ENCODE measurements at places on chromosomes 1 and 21.

GRCh38 chr1:41520951-41521752 is 36.7 kb upstream of the EDN2 start:
- no peaks in the 10 kb centered on the region for H3K27me3 ChIP-seq
- H3K4me1 ChIP-seq, result peaks cover 65% of the 10 kb centered on the region
- H3K36me3 ChIP-seq, result no peaks in the 10 kb centered on the region
- H3K27ac ChIP-seq, result no peak overlapping the region

DNA sequence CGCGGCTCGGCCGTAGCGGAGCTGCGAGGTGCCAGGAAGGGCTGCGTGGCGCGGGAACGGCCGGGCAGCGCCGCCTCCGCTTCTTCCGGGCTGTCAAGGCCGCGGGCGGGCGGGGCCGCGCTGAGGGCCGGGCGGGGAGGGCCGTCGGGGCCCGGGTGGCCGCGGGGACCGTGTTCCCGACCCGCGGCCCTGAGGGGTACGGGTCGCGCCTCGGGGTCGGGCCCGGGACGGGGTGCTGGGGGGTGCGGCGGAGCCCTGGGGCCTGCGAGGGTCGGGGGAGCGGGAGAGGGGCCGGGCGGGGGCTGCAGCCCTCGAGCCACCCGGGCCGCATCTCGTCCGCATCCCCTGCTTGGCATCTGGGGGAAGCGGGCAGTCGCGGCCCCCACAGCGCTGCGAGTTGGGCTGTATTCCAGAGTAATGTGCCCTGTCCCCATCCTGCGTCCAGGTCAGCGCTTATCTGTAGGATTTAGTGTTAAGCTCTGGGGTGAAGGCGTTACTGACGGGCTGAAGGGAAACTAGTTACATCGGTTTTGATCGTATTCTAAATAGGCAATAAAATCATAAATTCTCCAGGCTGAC is 379 bp downstream of the RER1 start:
- no peak overlapping the region for H3K27ac ChIP-seq
- no peak for DNase-seq
- H3K36me3 ChIP-seq, result peaks cover 52% of the 10 kb centered on the region
- H3K27me3 ChIP-seq, result no peaks in the 10 kb centered on the region
- H3K4me1 ChIP-seq, result peaks cover 24% of the 10 kb centered on the region

GRCh38 chr1:233395863-233396646 is 68.5 kb downstream of the MAP3K21 start:
- H3K36me3 ChIP-seq, result no peaks in the 10 kb centered on the region
- no peak overlapping the region for H3K27ac ChIP-seq
- no peak overlapping the region for H3K4me3 ChIP-seq
- no peaks in the 10 kb centered on the region for H3K4me1 ChIP-seq

DNA sequence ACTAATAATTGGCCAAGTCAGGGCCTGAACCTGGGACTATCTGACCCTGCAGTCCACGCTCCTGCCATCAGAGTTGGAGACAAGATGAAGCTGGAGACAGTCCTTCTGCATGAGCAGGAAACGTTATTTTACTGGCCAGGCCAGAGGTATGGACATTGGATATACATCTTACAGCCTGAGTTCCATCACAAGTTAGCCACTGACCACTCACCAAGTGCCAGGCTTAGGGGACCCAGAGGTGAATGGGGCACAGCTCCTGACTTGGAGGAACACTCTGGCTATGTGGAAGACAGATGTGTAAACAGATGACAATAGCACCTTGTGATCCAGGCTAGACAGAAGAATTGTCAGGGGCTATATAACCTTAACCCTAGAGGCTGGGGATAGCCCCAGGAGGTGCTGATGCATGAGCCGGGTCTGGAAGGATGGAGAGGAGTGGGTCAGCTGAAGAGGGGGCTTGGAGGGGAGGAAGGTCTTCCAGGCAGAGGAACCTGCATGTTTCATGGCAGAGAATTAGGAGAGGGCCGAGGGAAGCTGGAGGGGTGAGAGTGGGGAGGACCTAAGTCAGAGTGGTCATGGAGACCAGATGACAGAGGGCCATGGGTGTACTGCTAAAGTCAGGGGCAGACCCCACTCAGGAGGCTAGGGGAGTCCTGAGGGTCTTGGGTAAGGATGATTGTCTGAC is 52.5 kb upstream of the DMRTB1 start:
- no peak overlapping the region for H3K27ac ChIP-seq
- H3K36me3 ChIP-seq, result no peaks in the 10 kb centered on the region
- DNase-seq, result no peak
- H3K4me1 ChIP-seq, result no peaks in the 10 kb centered on the region

- H3K27me3 ChIP-seq, result peaks cover 6% of the 10 kb centered on the region
- H3K27ac ChIP-seq, result no peak overlapping the region
- DNase-seq, result peak; percentile 14
Observed at GRCh38 chr1:18481921-18482701, 1.4 kb downstream of the KLHDC7A start.

DNA sequence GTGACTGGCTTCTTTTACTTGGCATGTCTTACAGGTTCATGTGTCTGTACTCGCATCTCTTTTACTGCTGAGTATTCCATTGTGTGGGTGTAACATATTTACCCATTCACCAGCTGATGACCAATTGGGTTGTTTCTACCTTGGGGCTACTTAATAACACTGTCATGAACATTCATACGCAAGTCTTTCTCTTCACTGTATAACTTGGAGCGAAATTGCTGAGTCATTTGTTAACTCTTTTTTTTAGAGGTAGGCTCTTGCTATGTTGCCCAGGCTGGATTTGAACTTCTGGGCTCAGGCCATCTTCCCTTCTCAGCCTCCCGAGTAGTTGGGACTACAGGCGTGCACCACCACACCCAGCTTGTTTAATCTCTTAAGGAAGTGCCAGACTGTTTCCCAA is 6.5 kb downstream of the PYCR2 start:
- H3K36me3 ChIP-seq, result peaks cover 68% of the 10 kb centered on the region

GRCh38 chr21:41031701-41032220 is 136.2 kb upstream of the BACE2 start:
- no peak overlapping the region for H3K27ac ChIP-seq
- peak; percentile 38 for DNase-seq
- H3K4me3 ChIP-seq, result no peak overlapping the region
- no peaks in the 10 kb centered on the region for H3K27me3 ChIP-seq
- no peaks in the 10 kb centered on the region for H3K4me1 ChIP-seq

- H3K36me3 ChIP-seq, result no peaks in the 10 kb centered on the region
- no peaks in the 10 kb centered on the region for H3K4me1 ChIP-seq
- H3K27ac ChIP-seq, result no peak overlapping the region
- H3K27me3 ChIP-seq, result no peaks in the 10 kb centered on the region
Observed at GRCh38 chr1:80153762-80154161, 1147.2 kb upstream of the ADGRL4 start.

DNA sequence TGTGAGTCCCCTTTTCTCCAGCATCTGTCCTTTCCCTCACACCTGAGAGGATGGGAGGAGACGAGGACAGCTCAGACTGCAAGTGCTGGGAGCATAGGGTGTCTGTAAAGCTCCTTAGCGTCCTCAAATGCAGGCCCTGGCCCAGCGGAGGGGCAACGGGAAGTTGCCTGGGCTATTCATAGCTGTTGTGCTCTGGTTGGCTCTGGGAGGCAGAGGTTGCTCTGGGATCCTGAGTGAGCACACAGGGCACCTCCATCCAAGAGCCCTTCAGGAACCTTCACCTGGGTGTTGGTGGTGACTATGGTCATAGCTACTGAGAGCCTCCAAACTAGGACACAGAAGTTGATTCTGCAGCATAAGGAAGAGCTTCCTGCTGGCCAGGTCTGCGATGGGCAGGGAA is 2.6 kb downstream of the PADI1 start:
- H3K4me3 ChIP-seq, result no peak overlapping the region
- H3K4me1 ChIP-seq, result peaks cover 8% of the 10 kb centered on the region
- H3K27me3 ChIP-seq, result peaks cover 5% of the 10 kb centered on the region
- DNase-seq, result peak; percentile 20
- H3K27ac ChIP-seq, result no peak overlapping the region

DNA sequence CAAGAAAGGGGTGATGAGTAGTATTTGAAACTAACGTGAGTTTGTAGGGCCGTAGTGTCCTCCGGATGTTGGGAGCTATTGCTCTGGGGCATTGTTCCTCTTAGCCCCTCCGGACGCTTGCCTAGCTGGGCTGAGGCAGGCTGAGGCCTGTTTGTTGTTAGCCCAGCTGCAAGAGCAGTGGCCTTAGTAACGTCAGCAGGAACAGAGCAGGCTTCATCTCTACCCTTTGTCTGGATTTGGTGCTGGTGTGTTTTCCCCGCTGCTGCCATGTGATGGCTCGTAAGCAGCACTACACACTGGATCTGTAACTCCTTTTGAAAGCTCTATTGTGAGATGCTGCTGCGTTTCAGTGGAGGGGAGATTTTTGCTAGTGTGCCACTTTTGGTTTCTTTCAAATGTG is 57.6 kb downstream of the DNM3 start:
- H3K27ac ChIP-seq, result no peak overlapping the region
- no peaks in the 10 kb centered on the region for H3K4me1 ChIP-seq
- H3K36me3 ChIP-seq, result no peaks in the 10 kb centered on the region
- DNase-seq, result peak; percentile 42
- no peaks in the 10 kb centered on the region for H3K27me3 ChIP-seq

DNA sequence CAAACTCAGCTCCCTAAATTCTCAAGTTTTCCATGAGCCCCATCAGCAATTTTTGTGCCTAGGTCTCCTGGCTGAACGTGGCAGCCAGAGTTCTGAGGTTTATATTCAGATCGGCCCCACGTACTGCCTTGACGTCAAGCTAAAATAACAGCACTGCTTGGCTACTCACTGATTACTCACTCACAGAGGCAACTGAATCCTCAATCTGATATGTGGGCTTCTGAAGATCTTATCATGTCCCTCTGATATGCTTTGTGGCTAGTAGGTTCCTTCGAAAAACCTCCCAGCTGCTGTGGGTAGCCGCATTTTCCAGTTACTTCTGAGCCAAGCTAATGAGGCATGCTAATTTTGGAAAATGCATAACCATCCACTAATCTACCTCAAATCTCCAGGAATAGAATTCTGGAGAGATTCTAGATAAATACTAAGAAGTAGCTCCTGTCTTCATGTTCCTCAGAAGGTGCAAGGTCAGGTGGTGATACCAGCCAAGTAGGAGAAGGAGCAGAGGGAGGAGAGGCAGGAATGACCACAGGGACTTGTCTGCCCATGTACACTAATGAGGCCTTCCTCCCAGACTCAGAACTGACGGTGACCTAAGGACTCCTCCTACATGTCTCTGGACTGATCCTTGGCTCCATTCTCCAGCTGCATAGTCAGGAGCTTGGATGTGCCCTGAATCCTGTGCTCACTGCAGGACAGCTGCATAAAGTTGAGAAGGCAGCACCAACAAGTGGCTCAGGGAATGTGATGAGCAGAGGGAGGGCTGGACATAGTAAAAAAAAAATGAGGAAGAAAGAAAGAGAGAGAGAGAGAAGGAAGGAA is 263.7 kb downstream of the TNR start:
- no peak overlapping the region for H3K27ac ChIP-seq
- no peak overlapping the region for H3K4me3 ChIP-seq
- H3K4me1 ChIP-seq, result no peaks in the 10 kb centered on the region
- no peaks in the 10 kb centered on the region for H3K27me3 ChIP-seq
- DNase-seq, result no peak
- H3K36me3 ChIP-seq, result no peaks in the 10 kb centered on the region

GRCh38 chr1:99227056-99227897 is 37.0 kb upstream of the PLPPR4 start:
- no peaks in the 10 kb centered on the region for H3K27me3 ChIP-seq
- no peak overlapping the region for H3K4me3 ChIP-seq
- no peak overlapping the region for H3K27ac ChIP-seq
- peaks cover 2% of the 10 kb centered on the region for H3K4me1 ChIP-seq
- peak; percentile 5 for DNase-seq

- H3K4me1 ChIP-seq, result no peaks in the 10 kb centered on the region
- peak; percentile 31 for DNase-seq
- H3K4me3 ChIP-seq, result no peak overlapping the region
- H3K36me3 ChIP-seq, result no peaks in the 10 kb centered on the region
- H3K27ac ChIP-seq, result no peak overlapping the region
Observed at GRCh38 chr1:195082183-195082582, 1526.1 kb downstream of the KCNT2 start.

All from muscle of leg (tissue), 16 donors.